CD4-positive, alpha-beta T cell (primary cell): ENCODE measurements at places on chromosomes 6 and 20. TPM values are rescaled to one million over a fixed set of nuclear protein-coding genes. Genes with fewer than 3 reads are reported as not detected.

The OXT gene
- 1.6 TPM for total RNA-seq

The CCND3 gene
- total RNA-seq = 247 TPM

The SLC22A7 gene
- not detected for total RNA-seq

The QRSL1 gene
- total RNA-seq = 9.3 TPM

The LIME1 gene
- 165 TPM for total RNA-seq

The CLPSL2 gene
- not detected for total RNA-seq

The BEND3 gene
- total RNA-seq = 0.92 TPM

The LAMP5 gene
- 0.11 TPM for total RNA-seq

The DEFB132 gene
- total RNA-seq = not detected

The CALHM4 gene
- not detected for total RNA-seq

The RIMS1 gene
- total RNA-seq = not detected

The RPP40 gene
- total RNA-seq = 0.36 TPM

The HS3ST5 gene
- total RNA-seq = not detected

The RAET1G gene
- not detected for total RNA-seq

The MOCS3 gene
- total RNA-seq = 3.0 TPM
